GM20000 (cell line): ENCODE measurements at places on chromosomes 7 and 10.

- no peak for DNase-seq
These were observed 36.5 kb downstream of the MALSU1 start for GRCh38 chr7:23335621-23336020.

GRCh38 chr10:28558186-28558585 is 25.3 kb downstream of the WAC start:
- DNase-seq, result no peak

- DNase-seq, result no peak
These were observed 46.3 kb downstream of the GRID2IP start for GRCh38 chr7:6504996-6505395.

GRCh38 chr10:34185998-34186397 is 629.1 kb downstream of the PARD3 start:
- no peak for DNase-seq

GRCh38 chr7:5231811-5232484 is 41.9 kb downstream of the WIPI2 start:
- peak; percentile 79 for DNase-seq

- DNase-seq, result no peak
These were observed 61.3 kb downstream of the PIP4K2A start for GRCh38 chr10:22652988-22653481.

GRCh38 chr7:142568435-142569097 is 180.7 kb upstream of the PRSS1 start:
- no peak for DNase-seq

DNA sequence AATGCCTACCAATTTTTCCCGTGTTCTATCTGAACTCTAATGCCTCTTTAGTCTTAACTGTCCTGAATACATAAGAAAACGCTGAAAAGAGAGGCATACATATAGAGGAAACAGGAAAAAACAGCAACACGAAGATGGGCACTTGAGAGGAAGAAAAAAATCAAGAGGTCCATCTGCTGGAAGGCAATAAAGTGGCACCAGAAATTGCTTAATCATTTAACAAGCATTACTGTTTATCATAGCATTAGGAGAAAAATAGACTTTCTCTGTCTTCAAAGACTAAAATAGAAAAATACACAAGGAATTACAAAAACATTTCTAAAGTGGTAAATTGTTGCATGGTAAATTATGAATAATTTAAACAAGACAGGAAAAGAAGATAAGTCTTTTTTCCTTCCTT is 35.0 kb downstream of the NSUN6 start:
- DNase-seq, result no peak

DNA sequence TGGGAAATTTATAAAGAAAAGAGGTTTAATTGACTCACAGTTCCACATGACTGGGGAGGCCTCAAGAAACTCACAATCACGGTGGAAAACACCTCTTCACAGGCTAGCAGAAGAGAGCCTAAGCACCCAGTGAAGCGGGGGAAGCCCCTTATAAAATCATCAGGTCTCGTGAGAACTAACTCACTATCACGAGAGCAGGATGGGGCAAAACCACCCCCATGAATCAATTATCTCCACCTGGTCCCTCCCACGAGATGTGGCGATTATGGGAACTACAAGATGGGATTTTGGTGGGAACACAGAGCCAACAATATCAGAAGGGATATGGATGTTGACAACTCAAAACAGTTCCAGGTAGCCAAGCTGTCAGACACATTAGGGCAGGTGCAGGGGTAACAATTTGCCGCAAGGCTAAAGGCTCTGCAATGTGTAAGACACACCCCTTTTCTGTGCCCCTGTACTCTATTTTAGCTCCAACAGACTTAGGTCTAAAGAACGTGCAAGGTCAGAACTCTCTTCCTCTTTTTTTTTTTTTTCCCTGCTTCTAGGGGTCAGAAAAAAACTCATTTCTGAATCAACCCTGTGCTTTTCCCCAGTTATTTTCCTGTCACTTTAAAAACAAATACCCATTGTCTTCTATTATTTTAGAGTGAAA is 30.7 kb upstream of the RBM20 start:
- DNase-seq, result no peak

DNA sequence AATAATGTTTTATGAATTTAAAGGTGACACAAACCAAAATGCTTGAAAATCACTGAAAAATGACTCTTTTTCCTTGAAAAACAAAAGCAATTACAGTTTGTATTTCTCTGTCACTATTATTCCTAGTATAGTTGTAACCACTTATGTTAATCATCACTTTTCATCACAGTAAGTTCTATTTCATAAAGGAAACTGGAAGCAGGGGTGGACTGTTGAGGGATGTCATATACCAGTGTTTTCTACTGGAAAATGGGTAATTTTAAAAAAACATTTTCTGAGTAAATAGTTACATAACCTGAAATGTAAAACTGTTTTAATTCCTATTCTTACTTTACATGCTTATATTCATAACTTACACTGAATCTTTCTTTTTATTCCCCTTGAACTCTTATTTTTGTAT is 32.2 kb upstream of the SFMBT2 start:
- no peak for DNase-seq

- DNase-seq, result no peak
These were observed 9.0 kb downstream of the TMEM243 start for GRCh38 chr7:87210506-87210905.

DNA sequence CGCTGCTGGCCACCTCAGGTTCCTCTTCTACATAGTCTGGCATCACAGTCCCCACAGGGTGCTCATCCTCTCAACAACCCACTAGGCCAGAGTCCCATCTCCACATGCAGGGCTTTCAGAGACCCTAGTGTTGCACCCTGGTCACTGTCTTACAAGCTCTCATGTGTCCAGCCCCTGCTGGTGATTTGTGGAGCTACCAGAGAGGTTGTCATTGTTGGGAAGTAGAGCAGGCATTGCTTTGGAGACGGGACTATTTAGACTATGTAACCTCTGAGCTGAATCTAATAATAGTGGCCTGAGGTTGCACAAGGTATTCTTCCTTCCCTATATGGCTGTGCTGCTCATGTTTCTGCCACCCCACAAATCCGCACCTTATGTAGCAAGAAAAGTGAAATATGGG is 135.3 kb upstream of the VWC2 start:
- DNase-seq, result no peak

- DNase-seq, result no peak
These were observed 53.3 kb downstream of the C7orf25 start for GRCh38 chr7:42858570-42858969.

DNA sequence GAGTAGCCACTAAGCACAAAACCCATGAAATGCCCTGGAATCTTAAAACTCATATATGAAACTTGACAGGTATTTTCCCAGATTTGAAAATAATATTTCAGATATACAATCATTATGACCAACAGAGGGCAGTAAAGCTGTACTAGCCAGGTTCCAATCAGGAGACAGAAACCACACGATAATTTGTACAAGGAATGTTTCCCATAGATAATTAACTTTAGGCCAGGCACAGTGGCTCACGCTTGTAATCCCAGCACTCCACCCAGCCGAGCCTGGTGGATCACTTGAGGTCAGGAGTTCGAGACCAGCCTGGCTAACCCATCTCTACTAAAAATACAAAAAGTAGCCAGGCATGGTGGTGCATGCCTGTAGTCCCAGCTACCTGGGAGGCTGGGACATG is 31.0 kb upstream of the NUB1 start:
- DNase-seq, result no peak

DNA sequence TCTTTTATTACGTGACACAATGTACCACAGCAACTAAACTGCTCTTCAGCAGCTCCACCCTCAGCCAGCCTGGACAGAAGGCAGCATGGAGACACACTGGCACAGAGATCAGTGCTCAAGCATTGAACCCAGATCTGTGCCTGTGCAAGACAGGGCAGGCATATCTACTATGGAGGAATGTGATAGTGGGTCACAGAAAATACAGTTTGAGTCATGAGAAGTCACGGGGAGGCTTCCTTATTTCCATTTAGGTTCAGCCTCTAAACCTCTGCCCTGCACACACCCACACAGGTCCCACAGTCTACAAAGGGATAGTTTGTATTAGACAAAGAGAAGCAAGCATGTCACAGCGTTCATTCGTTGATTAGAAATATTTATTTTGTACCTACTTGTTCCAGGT is 187.4 kb upstream of the AGR3 start:
- DNase-seq, result peak; percentile 18

DNA sequence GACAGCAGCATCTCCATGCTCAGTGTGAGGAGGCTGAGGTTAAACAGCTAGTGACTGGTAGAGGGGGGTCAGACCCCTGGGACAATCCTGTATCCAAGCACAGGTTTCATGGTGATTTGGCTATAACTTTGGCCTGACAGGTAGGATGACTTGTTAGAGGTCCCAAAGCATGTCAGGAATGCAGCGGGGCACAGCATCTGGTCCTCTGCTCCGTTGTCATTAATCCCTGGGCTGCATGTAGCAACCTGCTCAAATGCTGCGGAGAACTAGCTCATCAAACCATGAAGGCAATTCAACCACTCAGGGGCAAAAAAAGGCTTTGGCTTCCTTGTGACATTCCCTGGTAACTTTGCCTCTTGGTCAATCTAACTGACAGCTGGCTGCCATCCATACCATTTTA is 26.8 kb downstream of the WNT2 start:
- DNase-seq, result no peak
